Upper lobe of left lung (tissue), 6 donors: ENCODE measurements at places on chromosomes 6 and 20. TPM values are rescaled to one million over a fixed set of nuclear protein-coding genes. Genes with fewer than 3 reads are reported as not detected.

DNA sequence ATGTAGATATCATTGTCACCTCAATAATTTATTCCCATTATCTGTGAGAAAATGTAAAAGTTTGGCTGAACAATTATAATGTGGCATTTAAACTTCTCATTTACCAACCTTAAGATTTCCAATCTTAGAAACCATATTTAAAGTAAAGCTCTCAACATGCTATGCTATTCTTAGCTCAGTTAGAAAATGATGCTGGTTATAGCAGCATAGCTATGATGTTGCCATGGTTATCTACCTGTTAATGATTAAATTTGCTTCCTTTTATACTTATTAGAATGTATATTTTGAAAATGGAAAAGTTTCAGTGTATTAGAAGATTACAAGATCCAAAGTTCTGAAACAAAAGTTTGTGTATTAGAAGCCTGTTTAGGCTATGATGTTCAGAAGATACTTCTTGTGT, 110.1 kb downstream of the GPR63 start:
- DNase-seq, result no peak

DNA sequence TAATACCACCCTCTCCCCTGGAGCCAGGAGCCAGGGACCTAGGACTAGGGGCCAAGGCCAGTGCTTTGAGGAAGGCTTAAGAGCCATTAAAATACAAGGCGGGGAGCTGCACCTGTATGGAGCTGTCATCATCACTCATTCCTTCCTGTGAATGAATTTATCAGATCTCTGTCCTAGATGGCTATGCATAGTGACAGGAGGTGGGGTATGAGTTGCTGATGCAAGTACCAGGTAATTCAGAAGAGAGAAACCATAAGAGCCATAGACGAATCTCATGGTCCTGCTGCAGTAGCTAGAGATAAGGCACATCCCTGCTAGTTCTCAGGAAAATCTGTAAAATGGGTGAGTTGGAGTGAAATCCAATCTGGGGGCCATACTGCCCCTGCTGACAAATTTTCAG, 10.3 kb downstream of the GRM4 start:
- no peak for DNase-seq

DNA sequence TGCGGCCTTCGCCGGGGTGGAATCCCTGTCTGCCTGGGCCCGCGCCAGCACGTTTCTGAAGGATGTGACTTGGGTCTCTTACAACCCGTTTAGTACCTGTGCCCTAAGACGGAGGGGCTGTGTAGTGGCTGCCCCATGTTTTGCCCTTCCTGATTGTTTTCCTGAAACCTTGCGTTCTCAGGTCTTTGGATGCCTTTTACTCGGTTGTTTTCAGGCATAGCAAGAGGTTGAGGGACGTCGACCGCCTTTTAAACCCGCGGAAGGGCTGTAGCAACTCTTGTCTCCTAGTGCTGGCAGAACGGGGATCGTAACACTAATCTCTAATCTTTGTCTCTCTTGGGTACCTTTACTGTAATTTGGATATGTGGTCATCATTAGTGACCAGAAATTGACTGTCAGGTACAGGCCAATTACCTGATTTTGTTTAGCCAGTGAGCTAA, 706 bp upstream of the NANP start:
- no peak for DNase-seq

GRCh38 chr6:156773935-156774852, 3.0 kb upstream of the ARID1B start:
- DNase-seq, result no peak

The BFSP1 gene
- 1.9 TPM for total RNA-seq

- no peak for DNase-seq
Measured at GRCh38 chr6:119594907-119595306, 245.3 kb upstream of the MAN1A1 start.

The VIP gene
- 0.89 TPM for total RNA-seq

- DNase-seq, result no peak
Measured at GRCh38 chr20:61927193-61927825, 138.4 kb downstream of the TAF4 start.

GRCh38 chr6:112383191-112383590, 36.1 kb downstream of the RFPL4B start:
- no peak for DNase-seq

GRCh38 chr20:34943808-34944567, 11.6 kb downstream of the GSS start:
- no peak for DNase-seq

The BPI gene
- total RNA-seq, result 6.3 TPM

DNA sequence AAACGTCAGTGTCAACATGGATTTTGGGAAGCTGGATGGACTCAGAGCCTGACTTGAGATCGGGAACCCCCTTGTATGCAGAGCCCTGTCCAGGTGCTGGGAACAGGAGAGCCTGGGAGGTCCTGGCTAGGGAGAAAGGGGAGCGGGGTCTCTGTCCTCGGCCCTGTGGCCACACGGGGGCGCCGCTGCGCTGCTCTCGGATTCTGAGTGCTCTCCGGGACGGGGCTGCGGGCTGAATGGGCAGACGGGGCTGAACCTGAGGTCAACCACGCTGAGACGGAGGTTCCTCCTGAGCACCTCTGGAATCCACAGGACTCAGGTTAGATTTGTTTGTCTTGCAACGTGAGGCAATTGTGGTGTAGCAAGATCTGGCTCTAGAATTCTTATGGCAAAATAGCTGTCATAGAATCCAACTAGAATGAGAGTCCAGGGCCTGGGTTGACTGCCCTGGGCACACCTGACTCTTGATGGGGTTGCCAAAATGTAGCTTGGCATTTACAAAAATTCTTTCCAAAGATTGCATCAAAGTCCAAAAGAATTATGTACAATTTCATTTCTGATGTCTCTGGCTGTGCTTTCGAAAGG, 20.6 kb upstream of the HLA-F start:
- peak; percentile 93 for DNase-seq

The NKAPL gene
- total RNA-seq, result 0.79 TPM

The WFDC12 gene
- 5.2 TPM for total RNA-seq

DNA sequence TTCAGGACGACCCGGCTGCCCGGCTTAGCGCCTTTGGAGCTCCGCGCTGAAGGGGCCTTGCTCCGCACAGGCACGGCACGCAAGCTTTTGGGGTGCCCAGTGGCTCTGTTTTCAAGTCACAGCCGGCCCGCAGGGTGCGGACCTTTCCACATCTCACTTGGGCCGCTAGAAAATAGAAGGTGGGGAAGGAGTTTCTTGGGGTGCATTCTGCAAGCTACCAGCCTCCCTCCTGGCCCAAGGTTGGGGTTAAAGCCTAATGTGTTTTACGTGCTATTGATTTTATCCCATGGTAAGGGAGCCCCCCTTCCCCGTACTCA, 561 bp downstream of the KAT14 start:
- DNase-seq, result no peak

The PLEKHG1 gene
- 45.4 TPM for total RNA-seq

- DNase-seq, result no peak
Measured at GRCh38 chr20:11159728-11160127, 485.9 kb upstream of the JAG1 start.

DNA sequence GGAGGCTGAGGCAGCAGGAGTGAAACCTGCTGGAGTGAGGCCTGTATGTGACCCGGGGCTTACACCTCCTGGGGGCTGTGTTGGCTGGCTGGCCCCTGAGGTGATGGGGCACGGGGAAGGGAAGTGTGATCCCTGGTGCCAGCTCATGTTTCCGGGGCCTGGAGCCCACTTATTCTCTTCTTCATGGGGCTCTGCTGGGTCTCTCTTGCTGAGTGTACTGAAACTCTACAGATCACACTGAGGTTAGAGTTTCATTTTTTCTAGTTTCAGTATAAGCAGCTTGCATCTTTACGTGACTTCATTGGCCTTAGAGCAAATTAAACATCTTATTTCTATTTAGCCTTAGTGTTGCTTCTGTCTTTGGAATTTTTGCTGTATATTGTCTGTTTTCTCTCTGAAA, 96.2 kb downstream of the ANKS1A start:
- DNase-seq, result no peak

The MROH8 gene
- total RNA-seq, result 1.1 TPM

The FUCA2 gene
- 64.5 TPM for total RNA-seq

DNA sequence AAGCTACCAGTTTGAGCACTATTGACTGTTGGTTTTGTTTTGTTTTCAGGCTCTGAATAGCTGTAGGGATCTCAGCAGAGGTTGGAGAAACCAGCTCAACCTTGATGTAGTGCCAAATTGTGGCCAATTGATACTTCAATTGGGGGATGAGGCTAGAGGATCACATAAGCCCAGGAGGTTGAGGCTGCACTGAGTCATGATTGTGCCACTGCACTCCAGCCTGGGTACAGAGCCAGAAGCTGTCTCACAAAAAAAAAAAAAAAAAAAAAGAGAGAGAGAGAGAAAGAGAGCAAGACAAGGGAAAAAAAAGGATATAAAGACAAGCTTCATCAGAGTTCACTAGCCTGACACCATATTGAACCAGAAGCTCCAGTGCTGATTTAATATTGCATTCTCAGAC, 702.1 kb downstream of the FRK start:
- no peak for DNase-seq

GRCh38 chr20:50303573-50304500, 113.2 kb downstream of the CEBPB start:
- DNase-seq, result peak; percentile 75
